ENCODE measurements at places on chromosomes 7 and 10. TPM values are rescaled to one million over a fixed set of nuclear protein-coding genes. Genes with fewer than 3 reads are reported as not detected.

SLC16A12 gene
- 0.32 TPM for total RNA-seq

TMEM213 gene
- not detected for total RNA-seq

DNA sequence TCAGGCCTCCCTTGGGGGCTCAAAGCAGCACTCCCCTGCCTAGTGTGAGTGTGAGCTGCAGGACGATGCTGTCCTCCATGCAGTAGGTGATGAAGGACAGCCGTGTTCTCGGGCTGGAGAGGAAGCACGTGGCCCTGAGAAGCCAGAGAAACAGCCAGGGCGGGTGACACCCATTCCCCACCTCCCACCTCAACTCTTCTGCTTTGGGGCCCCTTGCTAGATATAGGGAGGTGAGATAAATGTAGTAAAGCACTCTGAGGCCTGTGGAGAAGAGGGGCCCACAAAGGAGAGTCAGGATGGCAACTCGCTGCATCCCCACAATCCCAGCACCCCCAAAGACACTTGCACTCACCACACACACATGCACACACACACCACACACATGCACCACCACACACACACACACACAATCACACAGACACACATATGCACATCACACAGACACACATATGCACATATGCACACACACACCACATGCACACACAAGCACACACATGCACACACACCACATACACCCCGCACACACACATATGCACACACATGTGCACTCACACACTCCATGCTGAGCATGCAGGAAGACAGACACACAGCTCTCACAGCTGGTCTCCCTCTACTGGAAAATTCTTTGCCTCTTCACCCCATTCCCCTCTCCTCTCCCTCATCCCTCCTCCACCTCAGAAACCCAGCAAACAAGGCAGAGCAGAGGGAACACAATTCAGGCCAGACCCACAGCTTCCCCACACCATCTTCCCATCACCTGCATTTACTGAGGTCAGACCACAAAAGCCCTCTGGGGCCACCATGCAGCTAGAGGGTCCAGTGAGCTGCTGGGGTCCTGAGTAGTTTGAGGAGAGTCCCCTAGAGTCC lies 30.5 kb downstream of the ANXA8 start:
- DNase-seq: no peak

GRCh38 chr10:97065128-97065527 lies 120.6 kb downstream of the SLIT1 start:
- peak; percentile 55 for DNase-seq

DNA sequence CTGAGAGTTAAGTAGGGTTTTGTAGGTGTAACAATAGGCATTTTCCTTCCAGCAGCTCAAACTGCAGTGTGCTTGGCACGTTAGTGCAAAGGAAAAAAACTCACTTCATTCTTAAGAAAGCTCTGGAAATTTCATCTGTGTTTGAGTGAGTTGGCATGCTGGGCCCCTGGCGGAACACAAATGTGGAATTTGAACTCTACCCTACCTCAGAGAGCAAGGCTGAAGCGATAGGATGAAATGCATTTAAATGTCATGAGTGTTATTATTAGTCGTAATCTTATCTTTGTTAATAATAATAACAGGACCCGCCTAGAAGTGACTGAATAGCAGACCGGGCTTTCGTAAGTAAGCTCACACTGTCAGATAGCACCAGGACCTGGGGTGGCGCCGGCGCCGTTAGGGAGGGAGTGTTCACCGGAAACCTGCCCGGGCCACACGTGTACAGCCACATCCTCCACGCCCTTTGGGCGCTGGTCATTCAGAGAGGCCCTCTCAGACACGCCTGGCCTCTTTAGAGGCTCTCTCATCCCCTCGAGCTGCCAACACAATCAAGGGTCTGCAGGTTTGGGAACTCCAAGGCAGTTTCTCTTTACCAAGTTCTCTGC lies 63.5 kb downstream of the GRK5 start:
- DNase-seq: no peak

GRCh38 chr10:122407375-122408125 lies 33.0 kb downstream of the PLEKHA1 start:
- DNase-seq: no peak

DNA sequence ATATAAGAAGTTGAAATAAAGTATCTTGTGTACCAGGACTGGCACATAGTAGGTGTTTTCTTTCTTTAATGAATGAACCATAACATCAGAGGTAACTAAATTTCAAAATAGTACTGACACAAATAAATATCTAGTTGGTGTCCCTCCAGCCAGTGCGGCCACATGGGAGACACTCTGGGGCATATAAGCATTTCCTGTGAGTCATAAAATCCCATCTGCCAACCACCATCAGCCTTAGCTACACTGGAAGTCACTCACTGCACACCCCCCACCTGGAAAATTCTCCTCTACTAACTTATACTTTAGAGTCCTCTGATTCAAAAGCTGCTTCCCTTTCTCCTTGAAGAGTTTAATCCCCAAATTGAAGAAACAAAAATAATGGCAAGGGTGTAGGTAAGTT lies 32.5 kb downstream of the DYDC1 start:
- peak; percentile 69 for DNase-seq

Measured in M059J (cell line).